CD4-positive, alpha-beta T cell treated with Interleukin-4 for 4 hours (primary cell): ENCODE measurements at places on chromosomes 6 and 20.

- no peak for DNase-seq
These were observed 641.4 kb downstream of the KIF16B start for GRCh38 chr20:15931897-15932296.

DNA sequence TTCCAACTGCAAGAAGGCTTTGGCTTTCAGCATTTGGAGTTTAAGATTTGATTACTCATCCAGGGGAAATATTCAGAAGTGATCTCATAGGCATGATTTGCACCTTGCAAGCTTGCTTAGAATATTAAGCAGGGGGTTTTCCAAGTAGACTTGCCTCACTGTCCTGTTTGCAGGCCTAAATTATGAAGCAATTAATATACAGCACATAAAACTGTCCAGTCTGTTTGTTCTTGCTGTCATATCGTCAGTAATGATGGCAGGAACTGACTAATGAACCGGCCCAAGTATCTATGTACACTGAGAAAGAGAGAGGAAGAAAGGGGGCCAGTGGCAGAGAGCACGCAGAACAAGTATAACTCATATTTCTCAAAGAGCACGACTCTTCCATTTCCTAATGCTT, 212.5 kb upstream of the SUPT3H start:
- peak; percentile 57 for DNase-seq

- peak; percentile 64 for DNase-seq
These were observed 12.8 kb downstream of the NFATC2 start for GRCh38 chr20:51529758-51530157.

GRCh38 chr6:105322499-105323225, 80.2 kb downstream of the PREP start:
- no peak for DNase-seq

- DNase-seq, result no peak
These were observed 18.3 kb upstream of the NTSR1 start for GRCh38 chr20:62690261-62690820.
